ENCODE measurements at places on chromosomes 16 and 17.

DNA sequence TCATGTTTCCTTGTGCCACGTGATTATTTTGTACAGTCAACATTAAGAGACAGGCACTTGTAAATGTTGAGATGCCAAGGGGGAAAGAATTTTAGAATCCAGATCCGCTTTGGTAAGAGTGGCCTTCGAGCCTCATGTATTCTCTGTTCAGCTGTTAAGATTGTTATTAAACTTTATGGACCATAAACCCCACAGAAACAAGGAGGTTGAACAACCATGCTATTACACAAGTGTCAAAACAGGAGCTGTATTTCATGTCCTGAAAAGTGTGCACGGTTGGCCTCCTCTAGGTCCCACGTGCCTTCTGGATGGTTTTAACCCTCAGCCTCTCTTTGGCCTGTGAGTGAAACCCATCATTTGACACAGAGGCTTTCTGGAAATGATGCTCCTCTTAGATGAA lies 691.3 kb downstream of the MAF start:
- no peak for DNase-seq

DNA sequence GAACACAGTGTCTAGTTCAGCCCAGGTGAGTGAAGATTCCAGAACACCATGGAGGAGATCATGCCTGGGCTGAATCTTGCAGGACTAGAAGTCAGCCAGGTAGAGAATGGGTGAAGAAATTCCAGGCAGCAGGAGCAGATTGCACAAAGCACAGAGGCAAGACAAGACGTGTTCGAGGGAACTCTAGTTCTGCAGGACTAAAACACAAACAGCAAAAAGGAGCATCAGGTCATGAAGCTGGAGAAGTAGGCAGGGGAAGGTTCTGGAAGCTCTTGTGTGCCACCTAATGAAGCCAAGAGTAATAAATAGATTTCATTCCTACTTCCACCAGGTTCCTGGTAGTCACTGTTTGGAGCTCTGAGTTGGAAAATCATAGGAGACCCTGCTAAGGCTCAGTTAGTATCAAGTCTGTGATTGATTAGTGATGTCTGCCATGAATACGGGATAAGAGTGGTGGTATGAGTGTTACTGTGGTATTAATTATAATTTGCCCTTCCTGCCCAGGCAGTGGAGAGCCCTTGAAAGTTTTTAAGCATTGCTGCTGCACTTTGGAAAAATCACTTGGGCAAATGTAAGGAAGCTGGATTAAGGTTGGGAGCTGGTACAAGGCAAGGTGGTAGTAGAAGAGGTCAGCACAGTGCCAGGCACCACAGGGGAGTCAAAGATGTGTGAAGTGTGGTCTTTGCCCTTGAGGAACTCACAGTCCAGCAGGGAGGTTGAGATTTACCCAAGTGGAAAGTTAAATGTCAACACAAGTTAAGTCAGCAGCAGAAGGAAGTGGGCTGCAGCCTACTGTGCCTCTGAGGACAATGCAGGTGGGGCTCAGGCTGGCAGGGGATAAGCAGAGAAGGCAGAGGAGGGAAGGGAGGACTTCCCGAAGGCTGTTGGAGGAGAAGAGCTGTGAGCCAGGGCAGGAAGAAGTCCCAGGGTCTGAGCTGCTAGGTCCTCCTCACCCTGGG lies 13.5 kb upstream of the FOXN1 start:
- DNase-seq: no peak

GRCh38 chr17:71793518-71793917 lies 327.3 kb upstream of the SOX9 start:
- no peak for DNase-seq

- no peak for DNase-seq
These were observed 25.5 kb downstream of the CDH5 start for GRCh38 chr16:66391726-66392670.

GRCh38 chr16:60110531-60110930 lies 1376.4 kb upstream of the GOT2 start:
- DNase-seq: no peak

GRCh38 chr16:72362973-72363372 lies 191.0 kb upstream of the PMFBP1 start:
- no peak for DNase-seq

DNA sequence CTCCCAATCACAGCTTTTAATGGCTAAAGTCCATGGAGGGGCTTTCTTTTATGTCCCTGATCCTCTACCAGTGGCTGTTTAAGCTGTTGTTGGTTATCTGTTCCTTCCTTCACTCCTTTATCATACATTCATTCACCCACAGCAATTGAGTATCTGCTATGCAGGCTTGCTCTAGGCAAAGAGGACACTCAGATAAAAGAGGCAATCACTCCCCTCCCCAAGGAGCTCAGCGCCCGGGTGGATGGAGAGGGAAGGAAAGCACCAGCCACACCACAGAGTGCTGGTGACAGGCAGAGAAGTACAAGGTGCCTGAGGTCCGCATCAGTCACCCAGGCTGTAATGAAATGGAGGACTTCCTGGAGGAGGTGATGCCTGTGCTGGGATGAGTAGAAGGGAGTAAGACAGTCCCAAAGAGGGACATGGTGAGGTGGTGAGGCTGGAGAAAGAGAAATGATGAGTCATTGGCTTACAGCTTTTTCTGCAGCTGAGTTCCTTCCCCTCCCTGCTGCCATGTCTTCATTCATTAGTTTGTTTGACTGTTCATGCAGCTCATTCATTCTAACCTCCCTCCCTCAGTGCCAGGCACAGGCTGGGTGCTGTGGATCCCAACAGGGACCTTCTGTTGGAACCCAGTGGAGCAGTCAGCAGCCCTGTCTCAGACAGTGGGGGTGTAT lies 12.8 kb upstream of the NGFR start:
- no peak for DNase-seq

DNA sequence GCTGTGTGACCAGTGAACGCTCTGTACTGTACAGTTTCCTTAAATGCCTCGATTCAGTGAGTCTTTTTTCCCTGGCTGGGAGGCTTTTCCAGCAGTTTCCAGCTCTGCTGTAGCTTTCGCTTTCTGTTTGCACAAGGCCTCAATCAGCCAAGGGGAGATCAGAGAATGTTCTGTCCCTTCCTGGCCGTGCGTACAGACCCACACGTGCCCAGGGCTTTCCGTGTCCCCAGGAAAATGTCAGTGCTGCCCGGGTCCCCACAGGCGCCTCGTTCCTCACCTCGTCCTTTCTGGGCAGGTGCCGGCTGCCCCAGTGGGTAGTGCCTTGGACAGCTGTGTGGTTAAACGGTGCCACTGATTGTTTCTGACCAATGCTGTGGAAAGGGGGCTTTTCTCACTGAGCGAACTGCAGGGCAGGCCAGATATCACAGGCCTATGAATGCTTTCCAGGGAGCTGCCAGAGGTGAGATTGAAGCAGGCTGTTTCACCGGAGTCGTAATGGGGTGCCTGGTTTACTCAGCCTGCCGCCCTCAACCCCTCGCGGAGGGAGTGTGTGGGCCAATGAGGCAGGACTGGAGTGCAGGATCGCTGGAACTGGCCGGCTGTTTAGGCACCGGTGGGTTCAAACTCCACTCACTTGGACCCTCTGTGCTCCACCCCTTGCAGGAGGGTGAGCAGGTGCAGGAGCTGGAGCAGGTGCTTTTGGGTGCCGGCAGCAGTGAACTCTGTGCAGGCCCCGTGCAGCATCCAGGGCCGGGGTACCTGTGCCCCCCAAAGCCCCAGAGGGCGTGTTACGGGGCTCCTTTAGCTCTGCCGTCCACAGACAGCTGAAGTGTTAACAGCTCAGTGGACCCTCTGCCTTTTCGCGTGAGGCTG lies 44.4 kb downstream of the ZNF778 start:
- DNase-seq: no peak

DNA sequence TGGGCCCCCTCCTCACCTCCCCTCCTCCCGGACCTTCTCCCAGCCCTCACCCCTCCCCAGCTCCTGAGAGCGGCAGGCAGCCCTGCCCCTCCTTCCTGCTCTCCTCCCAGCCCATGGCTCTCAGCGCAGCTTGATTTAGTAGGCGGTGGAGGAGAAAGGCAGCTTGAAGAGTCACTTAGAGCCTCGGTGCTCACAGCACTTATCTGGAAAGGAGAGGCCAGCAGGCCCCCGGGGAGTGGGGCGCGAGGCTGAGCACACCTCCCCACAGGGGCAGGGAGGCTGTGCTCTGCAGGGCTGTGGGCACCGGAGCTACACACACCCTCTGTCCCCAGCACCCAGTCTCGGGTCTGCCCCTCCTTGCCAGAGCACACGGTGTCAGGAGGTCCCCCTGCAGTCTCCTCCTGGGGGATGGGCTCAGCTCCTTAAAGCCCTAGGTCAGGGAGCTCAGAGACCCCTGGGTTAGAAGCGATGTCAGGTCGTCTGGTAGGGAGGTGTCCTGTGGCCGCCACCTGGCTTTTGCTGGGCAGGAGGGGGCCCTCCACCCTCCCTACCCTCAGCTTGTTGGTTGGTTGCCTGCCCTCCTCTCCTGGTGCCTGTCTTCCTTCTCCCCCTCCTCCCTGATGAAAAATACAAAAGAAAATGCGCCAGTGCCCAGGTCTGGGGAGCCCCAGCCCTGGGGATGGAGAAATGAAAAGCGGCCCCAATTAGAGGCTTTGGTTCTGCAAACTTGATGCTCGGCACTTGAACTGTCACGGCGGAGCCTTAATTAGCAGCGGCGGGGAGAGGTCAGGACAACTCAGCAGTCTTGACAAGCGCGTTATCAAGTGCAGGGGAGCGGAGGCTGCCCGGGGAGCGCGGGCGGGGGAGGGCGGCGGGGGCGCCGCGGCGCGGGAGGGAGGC lies 151.1 kb upstream of the GSE1 start:
- DNase-seq: peak; percentile 75

- no peak for DNase-seq
These were observed 32.6 kb downstream of the FOXL1 start for GRCh38 chr16:86610779-86611524.

- no peak for DNase-seq
These were observed 78.6 kb upstream of the CDH5 start for GRCh38 chr16:66287926-66288325.

DNA sequence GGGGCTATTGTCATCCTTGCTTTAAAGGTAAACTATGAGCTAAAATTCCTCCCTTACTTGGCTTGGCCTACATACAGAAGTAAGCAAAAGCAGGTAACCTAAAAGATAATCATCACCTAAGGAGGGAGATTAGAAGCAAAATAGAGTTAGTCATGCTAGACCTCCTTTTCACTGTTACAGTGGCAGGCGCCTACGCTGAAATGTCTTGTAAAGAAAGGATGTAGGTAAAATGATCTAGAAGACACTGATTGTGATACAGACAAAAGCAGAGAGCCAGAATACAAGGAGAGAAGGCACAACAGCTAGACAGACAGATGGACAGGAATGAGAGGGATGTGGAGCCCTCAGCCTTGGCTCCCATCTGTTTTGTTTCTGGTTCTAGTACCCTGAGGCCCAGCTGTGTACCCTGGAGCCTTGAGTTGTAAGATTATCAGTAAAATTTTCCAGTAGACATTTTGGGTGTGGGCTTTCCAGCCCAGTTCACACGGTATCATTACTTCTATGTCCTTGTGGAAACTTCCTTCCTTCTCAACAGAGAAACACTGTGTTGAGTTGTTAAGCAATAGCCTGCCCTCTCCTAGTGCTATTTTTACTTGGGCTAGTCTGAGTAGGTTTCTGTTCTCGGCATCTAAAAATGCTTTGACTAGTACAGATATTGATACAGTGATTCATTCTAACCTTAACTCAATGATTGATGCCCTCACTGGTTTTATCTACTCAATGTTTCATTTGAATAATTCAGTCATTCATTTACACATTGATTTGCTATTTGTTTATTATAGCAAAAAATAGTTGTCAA lies 7.7 kb upstream of the C16orf78 start:
- peak; percentile 27 for DNase-seq

GRCh38 chr17:73495641-73496040 lies 148.6 kb downstream of the SDK2 start:
- no peak for DNase-seq

DNA sequence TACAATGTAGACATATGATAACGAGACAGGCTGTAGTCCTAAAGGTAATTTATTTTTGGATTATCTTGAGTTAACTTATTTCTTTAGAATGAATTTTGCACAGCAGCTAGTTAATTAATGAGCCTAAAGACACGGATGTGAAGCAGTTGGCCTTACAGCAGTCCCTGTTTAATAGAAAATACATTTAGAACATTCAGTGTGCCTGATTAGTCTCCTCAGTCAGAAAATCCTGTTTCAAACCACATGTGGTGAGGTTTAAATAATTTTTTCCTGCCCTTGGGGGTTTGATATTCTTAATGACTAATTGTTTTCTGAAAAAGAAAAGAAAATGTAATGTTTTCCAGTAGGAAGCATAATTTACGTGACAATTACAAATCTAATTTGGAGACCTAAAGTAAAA lies 494.2 kb upstream of the CDH8 start:
- no peak for DNase-seq

DNA sequence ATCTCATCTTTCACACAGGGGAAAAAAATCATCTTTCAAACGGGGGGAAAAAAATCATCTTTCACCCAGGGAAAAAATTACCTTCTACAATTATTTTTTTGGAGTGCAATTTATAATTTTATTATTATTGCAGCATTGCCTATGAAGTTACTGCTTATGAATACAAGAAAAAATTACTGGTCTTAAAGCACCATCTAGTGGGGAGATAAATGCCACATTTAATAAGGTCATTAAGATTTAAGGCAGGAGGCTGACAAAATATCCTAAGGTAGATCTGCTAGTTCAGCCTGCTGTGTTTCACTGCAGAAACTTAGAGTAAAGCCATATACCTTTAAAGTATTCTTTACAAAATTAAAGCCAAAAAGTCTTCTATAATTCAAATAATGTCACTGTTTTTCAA lies 13.7 kb downstream of the SHCBP1 start:
- peak; percentile 48 for DNase-seq

DNA sequence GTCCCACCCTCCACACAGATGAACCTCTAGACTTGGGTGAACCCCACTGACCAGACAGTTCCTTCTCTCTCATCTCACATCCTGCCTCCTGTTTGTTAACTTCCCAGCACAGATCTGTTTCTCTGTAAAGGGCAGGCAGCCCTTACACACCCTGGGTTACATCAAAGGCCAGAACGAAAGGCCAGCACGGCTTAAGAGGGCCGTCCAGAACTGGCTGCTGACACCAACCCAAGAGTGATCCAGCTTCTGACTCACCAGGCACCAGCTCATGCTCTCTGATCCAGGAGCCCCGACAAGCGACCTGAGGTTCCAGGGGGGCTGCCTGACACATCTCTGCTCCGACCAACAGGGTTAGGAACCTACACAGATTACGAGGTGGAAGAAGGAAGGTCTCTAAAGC lies 86.9 kb downstream of the MRM3 start:
- no peak for DNase-seq

DNA sequence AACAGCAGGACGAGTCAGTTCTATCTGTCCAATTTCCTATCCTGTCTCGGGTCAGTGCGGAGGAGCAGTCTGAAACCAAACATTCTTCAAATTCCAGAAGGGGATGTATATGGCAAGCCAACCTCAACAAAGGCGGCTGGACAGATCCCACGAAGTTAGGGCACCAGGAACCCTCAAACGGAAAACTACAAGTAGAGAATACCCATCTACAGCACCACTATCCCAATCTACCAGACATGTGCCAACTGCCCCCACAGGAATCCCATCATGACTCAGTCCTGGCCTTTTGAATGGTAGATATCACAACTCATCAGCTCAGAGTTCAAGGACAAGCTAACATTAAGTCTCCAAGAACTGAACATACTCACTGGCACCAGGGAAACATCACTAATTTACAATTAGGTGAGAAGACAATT lies 2.3 kb downstream of the NAT9 start:
- DNase-seq: no peak

- no peak for DNase-seq
These were observed 34.8 kb downstream of the RPGRIP1L start for GRCh38 chr16:53668869-53669268.

Measured in tongue (tissue), 3 donors.